ENCODE measurements at places on chromosomes 5 and 9.
A peak's percentile ranks its signal among the peaks of the same experiment; 100 is the strongest.

DNA sequence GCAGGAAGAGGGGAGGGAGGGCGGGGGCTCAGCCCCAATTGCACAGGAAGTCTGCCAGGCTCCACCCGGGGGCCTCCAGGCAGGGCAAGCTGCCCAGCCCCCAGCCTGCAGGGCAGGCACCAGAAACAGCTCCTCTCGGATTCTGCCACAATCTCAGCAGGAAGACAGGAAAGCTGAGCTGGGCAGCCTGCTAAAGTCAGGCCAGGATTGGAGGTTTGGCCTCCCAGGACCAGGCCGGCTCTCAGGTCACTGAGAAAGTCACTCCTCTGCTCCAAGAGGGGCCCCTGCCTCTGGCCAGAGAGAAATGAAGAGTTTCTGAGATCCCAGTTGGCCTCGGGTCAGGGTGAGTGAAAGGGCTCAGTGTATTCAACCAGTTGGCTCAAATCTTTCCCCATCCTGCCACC is 54.6 kb upstream of the STXBP1 start:
- DNase-seq, result no peak

DNA sequence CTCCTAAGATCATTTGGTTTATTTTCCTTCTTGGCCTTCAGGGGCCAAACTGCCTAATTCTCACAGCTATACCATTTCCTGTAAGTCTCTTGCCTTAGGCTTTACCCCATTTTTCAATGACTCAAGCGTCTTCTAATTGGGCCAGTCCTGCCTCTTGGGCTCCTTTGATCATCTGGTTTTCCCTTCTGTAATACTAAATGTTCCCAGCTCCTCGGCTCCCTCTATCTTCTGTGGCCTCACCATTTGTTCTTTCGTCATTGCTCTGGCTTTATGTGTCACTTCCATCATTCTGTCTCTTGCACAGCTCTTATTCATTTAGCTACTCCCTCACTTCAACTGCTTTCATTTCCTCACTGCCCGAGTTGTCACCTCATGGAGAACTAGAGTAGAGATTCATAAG is 14.5 kb upstream of the SPINK7 start:
- DNase-seq, result no peak

GRCh38 chr5:125424402-125425141 is 678.1 kb upstream of the ZNF608 start:
- DNase-seq, result no peak

DNA sequence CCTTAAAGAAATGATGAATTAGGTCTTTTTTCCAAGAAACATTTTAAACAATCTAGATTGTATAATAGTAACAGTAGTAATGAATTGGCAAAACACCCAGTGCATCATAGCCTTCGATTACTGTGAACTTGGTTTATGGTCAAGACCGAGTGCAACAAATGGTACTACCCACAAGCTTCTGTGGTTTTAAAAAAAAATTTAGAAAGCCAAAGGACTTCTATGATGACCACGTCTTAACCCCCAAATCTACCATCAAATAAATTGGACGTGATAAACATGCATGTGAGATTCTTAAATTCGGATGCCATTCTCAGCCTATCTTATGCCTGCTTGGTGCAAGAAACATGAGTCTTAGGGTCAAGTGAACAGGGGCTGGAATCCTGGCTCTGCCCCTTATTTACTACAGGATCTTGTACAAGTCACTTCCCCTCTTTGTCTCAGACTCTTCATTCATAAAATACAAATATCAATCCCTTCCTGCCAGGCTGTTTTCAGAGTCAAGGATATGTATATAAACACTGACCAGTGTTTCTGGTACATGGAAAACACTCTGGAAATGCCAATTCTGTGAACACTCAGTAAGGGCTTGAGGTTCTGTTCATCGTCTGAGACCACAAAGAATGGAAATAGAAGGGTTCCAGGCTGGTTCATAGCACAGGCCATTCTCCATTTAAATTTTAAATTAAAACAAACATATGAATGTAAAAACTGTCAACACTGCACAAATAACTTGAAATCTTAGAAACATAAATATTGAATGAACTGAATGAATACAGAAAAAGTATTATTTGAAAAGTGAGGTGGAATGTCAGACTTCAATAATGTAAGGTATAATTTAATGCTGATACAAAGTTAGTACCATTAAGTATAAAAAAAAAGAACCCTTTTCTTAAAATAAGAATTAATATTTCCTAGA is 107.8 kb downstream of the NR6A1 start:
- DNase-seq, result peak; percentile 85

DNA sequence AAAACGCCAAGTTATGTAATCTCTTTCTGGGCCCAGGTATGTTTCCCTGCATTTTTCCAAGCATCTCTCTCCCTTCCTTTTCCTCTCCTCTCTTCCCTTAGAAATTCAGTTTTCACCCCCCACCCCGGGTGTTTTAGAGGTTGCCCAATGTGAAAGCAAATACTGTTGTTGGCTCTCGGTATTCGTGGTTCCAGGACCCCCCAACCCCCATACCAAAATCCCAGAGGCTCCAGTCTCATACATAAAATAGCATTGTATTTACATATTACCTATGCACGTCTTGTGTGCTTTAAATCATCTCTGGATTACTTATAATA is 48.8 kb downstream of the ACER2 start:
- no peak for DNase-seq

DNA sequence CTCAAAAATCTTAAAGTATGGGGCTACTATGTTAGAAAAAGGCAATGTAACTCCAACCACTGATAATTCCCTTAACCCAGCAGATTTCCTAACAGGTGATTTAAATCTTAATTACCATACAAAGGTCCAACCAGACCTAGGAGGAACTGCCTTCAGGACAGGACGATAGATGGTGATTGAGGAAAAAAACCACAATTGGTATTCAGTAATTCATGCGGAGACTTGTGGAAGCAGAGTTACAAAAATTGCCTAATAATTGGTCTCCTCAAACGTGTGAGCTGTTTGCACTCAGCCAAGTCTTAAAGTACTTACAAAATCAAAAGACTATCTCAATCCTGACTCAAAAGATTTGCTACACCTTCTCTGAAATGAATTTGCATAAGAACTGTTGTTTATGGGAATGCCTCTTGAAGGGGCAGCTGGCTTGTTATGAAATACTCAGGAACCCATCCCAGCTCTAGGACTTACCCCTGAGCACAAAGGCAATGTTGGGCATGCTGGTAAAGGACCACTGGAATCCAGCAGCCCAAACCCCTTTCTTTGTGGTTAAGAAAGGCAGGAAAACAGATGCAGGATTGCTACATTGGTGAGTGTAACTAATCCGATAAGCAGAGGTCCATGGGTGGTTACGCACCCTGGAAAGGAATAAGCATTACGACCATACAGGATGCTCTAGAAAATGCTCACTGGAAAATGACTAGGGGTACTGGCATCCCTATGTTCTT is 26.7 kb upstream of the EPB41L4A start:
- DNase-seq, result no peak

- DNase-seq, result no peak
Observed at GRCh38 chr5:1103093-1103492, 8.8 kb downstream of the SLC12A7 start.

DNA sequence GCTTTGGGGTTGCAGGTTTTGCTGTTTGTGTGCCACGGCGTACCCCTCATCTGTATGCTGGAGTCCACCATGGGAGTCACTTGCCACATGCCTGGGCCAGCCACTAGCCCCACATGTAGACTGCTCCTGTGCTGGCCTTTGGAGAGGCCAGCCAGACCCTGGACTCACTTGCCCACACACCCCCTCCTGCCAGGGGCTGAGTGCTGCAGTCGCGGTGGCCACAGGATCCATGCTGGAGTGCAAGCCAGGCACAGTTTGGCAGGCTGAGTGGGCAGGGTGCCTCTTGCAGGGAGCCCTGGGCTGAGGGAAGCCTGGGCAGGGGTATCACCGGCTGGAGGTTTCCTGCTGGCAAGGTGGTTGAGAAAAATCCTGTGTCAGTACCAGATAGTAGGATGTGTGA is 25.6 kb upstream of the GCNT1 start:
- no peak for DNase-seq

DNA sequence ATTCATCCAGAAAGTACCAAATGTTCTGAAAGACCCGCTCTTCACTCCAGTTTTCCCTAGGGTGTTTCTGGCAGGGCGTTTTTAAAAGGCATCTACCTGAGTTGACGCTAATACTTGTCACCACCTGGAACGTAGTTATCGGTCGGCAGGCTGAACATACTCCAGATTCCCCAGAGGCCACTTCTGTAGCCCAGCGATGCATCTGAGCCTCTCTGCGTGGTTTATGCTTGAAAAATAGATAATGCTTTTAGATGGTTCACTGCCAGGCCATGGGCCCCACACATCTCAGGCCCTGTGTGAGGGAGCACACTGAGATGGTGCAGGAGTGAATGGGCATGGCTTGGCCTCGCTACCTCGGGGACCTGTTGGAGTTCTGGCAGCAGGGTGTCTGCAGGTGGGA is 33.0 kb upstream of the NCS1 start:
- DNase-seq, result no peak

- DNase-seq, result no peak
Observed at GRCh38 chr5:175343308-175343707, 100.7 kb downstream of the DRD1 start.

GRCh38 chr5:55681301-55681700 is 30.8 kb downstream of the SLC38A9 start:
- DNase-seq, result no peak

DNA sequence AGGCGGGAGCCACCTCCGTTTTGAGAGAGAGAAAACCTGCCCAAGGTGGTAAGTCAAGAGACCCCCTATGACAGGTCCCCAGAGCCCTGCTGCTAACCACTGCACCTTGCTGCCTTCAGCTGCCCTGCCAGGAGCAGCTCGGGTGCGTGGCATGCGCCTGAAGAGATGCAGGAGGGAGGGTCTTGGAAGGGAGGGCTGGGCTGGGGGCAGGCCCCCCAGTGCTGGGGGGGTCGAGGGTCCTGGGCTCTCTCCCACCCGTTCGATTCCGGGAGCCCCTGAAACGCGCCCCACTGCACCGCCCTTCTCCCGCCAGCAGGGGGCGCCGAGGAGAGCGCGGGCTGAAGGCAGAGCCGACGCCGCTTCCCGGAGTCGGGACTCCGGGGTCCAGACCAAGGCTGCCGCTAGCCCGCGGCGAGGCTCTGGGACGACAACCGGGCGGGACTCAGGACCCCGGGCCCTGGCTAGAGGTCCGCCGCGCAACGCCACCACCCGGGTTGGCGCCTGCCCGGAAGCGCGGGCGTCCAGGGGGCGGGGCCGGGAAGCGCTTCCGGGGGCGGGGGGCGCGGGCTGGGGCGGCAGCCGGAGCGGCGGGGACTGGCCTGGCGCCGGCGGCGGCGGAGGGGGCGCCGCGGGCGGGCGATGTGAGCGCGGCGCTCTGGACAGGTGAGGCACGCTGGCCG is at the start of gene ZBTB34:
ZBTB34 (plus strand) TSS at position 563 of the 680 bp plus-strand sequence. CDS start 18,761 bp downstream, outside the sequence.
- no peak for DNase-seq

- DNase-seq, result no peak
Observed at GRCh38 chr5:38069360-38069759, 189.0 kb upstream of the EGFLAM start.

GRCh38 chr9:3125602-3126405 is 281.9 kb upstream of the PUM3 start:
- DNase-seq, result no peak

DNA sequence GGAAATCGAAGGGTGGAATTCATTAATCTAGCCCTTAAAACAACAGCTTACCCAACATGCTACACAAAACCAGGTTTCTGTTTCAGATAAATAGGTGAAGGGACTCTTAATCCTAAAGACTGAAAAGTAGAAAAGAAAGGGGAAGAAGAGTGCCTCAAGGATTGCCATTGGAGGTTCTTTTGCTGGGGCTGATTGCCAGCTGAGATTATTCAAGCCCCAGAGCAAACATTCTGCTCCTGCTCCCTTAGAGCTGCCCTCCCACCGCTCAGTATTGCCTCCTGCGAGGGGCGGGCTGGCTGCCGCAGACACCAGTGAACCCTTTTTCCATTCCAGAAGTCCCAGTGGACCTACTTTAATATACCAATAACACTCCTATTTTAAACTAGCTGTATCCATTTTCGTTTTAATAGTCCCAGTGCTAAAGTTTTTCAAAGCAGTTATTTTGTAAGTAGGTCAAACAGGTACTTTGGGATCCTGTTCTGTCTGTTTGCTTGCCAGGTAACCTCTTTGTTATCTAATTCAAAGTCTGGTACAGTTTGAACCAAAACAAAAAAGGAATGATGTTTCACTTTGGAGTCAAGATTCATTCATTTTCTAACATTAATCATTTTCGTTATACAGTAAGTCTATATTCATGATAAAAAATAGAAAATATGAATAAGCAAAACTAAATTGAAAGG is 38.6 kb downstream of the HMGCS1 start:
- DNase-seq, result no peak

DNA sequence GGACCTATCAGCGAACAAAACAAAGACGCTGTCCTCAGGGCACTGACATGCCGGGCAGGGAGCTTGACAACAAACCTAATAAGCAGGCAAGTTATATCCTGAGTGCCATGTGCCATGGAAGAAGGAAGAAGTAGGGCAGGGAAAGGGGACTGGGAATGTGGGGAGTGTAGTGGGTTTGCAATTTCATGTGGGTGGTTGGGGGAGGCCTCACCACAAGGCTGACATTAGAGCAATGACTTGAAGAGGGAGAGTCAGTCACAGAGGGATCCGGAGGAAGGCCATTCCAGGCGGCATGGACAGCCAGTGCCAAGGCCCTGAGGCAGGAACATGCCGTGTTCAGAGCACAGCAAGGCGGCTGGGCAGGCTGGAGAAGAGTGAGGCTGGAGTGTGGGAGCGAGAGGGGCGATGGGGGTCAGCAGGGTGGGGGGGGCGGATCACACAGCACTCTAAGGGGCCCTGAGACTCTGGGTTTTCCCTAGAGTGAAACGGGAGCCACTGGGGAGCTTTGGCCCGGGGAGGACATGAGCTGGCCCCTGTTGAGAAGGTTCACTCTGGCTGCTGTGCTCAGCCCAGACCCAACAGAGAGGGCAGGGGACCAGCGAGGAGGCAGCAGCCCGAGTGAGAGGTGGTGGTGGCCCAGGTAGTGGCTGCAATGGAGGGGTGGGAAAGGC is 86.3 kb downstream of the STK10 start:
- no peak for DNase-seq

- DNase-seq, result no peak
Observed at GRCh38 chr9:112112941-112113681, 62.0 kb downstream of the SUSD1 start.

- no peak for DNase-seq
Observed at GRCh38 chr9:135134268-135135022, 47.0 kb downstream of the OLFM1 start.

GRCh38 chr5:68225911-68226545 is 10.5 kb downstream of the PIK3R1 start:
- DNase-seq, result no peak
